ENCODE measurements at places on chromosomes 6 and 20.

GRCh38 chr6:114892211-114892610 lies 549.4 kb upstream of the HS3ST5 start:
- DNase-seq, result no peak

DNA sequence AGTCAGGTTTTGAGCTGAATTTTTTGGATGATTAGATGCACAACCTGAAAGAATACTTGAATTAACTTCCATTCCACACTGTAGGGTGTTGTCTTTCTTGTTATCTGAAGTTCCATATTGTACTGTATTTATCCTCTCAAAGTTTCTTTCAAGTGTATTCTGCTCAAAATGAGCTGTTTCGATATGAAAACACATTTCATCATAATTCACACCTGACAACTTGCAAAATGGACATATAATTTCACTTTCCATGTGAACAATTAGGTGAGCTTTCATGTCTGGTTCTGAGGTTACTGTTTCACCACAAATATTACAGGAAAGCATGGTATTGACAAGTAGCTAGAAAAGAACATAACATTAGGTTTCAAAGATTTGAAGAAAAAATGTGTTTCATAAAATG lies 1.7 kb downstream of the ZUP1 start:
- DNase-seq, result no peak

DNA sequence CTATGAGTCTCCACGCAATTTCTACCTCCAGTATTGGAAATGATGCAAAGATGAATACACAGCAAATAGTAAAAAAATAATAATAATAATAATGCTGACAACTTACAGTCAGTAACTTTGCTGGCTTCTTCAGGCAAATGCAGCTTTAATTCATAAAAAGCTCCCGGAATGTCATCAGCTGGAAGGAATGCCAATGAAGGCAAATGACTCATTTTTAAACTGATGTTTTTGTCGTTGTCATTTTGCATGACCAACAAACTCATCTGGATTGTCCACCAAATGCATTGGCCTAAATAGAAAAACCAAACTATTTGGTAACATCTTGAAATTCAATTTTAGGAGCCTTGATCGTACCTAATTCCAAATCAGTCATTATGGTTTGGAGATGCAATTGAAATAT lies 217.1 kb downstream of the ALDH8A1 start:
- no peak for DNase-seq

- no peak for DNase-seq
These were observed 34.7 kb downstream of the CPNE5 start for GRCh38 chr6:36804563-36804962.

Data from C1 segment of cervical spinal cord (tissue), 14 donors.